ENCODE measurements at places on chromosomes 11 and 22. TPM values are rescaled to one million over a fixed set of nuclear protein-coding genes. Genes with fewer than 3 reads are reported as not detected.

The HEPHL1 gene
- total RNA-seq = not detected

The PPFIBP2 gene
- 9.2 TPM for total RNA-seq

DNA sequence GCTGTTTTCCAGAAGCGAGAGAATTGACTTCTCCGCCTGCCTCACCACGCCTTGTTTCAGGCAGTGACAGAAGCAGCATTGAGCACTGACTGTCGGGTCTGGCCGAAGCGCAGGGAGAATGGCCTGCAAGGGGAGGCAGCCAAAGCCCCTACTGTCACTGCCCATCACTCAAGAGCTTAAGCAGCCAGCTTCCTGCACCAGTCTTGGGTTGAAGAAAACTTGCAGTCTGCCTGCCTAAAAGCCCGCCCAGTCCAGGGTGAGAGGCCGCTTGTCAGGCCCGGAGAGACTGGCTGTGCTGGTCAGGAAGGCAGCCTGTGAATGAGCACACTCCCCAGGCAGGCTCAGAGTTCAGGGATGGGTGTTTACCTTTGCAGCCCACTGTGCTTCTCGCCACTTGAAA is 108.3 kb downstream of the PKNOX2 start:
- no peak for DNase-seq
- H3K4me3 ChIP-seq = no peak overlapping the region

The GALNT18 gene
- 2.7 TPM for total RNA-seq

The GAL3ST3 gene
- not detected for total RNA-seq

DNA sequence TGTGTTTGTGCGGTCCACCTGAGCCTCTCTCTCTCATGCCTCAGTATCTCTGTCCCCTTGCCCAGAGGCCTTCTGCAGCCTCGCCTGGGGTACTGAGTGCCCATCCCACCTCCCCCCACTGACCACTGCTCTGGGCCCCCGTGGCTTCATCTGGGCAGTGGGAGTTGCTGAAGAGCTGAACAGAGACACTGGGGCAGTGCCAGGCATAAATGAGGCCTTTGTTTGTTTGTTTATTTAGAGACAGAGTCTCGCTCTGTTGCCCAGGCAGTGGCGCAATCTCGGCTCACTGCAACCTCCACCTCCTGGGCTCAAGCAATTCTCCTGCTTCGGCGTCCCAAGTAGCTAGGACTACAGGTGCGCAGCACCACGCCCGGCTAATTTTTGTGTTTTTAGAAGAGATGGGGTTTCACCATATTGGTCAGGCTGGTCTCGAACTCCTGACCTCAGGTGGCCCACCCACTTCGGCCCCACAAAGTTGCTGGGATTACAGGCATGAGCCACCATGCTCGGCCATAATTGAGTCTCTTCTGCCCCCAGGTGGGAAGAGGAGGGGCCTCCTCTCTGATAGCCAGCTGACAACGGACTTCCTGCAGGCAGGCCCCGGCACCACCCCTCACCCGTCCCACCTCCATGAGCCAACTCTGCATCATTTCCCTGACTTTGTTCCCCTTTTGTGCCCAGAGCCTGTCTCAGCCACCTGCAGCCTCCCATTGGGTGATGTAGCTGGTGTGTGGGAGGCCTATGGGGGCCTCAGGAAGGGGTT is 9.3 kb downstream of the CRYBB3 start:
- H3K27ac ChIP-seq = no peak overlapping the region
- no peak overlapping the region for H3K4me3 ChIP-seq
- peaks cover 2% of the 10 kb centered on the region for H3K27me3 ChIP-seq

DNA sequence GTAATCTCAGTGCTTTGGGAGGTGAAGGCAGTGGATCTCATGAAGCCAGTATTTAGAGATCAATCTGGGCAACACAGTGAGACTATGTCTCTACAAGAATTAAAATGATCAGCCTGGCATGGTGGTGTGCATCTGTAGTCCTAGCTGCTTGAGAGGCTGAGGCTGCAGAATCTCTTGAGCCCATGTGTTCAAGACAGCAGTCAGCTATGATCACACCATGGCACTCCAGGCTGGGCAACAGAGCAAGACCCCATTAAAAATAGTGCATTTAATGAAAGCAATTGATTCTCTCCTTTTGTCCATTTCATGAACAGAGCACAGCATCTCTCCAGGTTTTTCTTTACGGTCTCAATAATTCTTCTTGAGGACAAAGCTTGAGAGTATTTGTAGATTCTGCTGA is 11.3 kb upstream of the CARD16 start:
- H3K27ac ChIP-seq = no peak overlapping the region
- H3K4me1 ChIP-seq = no peaks in the 10 kb centered on the region
- no peaks in the 10 kb centered on the region for H3K27me3 ChIP-seq

GRCh38 chr11:33478111-33478573 is 221.0 kb downstream of the HIPK3 start:
- H3K4me1 ChIP-seq = no peaks in the 10 kb centered on the region
- no peak overlapping the region for H3K4me3 ChIP-seq
- H3K36me3 ChIP-seq = no peaks in the 10 kb centered on the region
- H3K27ac ChIP-seq = no peak overlapping the region
- H3K27me3 ChIP-seq = peaks cover 11% of the 10 kb centered on the region
- DNase-seq = no peak

GRCh38 chr11:133172349-133172748 is 360.0 kb downstream of the OPCML start:
- DNase-seq = no peak
- H3K36me3 ChIP-seq = no peaks in the 10 kb centered on the region
- no peaks in the 10 kb centered on the region for H3K27me3 ChIP-seq
- H3K4me1 ChIP-seq = no peaks in the 10 kb centered on the region
- no peak overlapping the region for H3K4me3 ChIP-seq
- no peak overlapping the region for H3K27ac ChIP-seq

GRCh38 chr11:130089674-130090073 is 20.0 kb downstream of the APLP2 start:
- H3K36me3 ChIP-seq = no peaks in the 10 kb centered on the region
- H3K4me1 ChIP-seq = peaks cover 7% of the 10 kb centered on the region
- no peak overlapping the region for H3K4me3 ChIP-seq
- no peaks in the 10 kb centered on the region for H3K27me3 ChIP-seq

- H3K36me3 ChIP-seq = peaks cover 62% of the 10 kb centered on the region
- H3K4me1 ChIP-seq = peaks cover 52% of the 10 kb centered on the region
- peak; percentile 97 for DNase-seq
- peak overlapping the region; percentile 99 for H3K4me3 ChIP-seq
- peak overlapping the region; percentile 99 for H3K27ac ChIP-seq
- H3K27me3 ChIP-seq = no peaks in the 10 kb centered on the region
Observed at GRCh38 chr22:37242395-37242918, 1.6 kb downstream of the RAC2 start.

The SMTNL1 gene
- total RNA-seq = not detected

GRCh38 chr11:10770626-10771254 is 19.7 kb downstream of the CTR9 start:
- peaks cover 53% of the 10 kb centered on the region for H3K36me3 ChIP-seq
- H3K4me1 ChIP-seq = no peaks in the 10 kb centered on the region
- no peak overlapping the region for H3K27ac ChIP-seq
- DNase-seq = peak; percentile 41
- no peaks in the 10 kb centered on the region for H3K27me3 ChIP-seq

DNA sequence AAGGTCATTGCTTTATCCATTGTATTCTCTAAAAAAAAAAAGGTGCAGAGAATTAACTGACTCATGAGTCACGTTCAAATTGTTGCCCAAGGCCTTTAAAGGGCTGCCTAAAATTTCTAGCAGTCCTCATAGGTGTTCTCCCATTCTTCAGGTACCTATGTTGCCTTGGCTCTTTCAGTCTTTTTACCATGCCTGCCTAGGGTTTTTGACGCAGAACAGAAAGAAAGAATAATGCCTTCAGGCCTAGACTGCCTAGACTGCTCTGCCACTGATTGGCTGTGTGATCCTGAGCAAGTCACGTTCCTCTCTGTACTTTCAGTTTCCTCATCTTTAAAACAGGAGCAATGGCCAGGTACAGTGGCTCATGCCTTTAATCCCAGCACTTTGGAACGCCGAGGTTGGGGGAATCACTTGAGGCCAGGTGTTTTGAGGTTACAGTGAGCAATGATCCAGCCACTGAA is 21.5 kb downstream of the CTSC start:
- H3K36me3 ChIP-seq = peaks cover 21% of the 10 kb centered on the region
- H3K27ac ChIP-seq = no peak overlapping the region
- no peaks in the 10 kb centered on the region for H3K27me3 ChIP-seq
- H3K4me3 ChIP-seq = no peak overlapping the region

The REXO2 gene
- total RNA-seq = 60.1 TPM

- H3K27ac ChIP-seq = no peak overlapping the region
- no peak for DNase-seq
- H3K4me3 ChIP-seq = no peak overlapping the region
Observed at GRCh38 chr11:17521106-17521900, 22.9 kb downstream of the USH1C start.

The FAM227A gene
- 0.36 TPM for total RNA-seq

DNA sequence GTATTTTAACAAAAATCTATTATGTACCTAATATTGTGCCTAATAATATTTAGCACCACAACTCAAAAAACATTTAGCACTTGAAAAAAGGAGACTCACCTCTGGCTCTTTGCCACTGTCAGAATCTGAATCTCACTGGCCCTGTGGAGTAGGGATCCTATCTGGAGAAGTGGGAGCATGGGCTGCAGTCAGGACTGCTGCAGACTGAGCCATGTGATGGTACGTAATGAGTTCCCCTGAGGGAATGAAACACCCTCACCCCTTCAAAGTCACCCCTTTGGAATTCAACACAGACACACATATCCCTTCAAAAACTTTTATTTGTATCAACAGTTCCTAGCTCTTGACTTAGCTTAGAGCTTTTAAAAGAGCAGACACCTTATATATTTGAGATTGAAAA is 6.5 kb downstream of the PTPMT1 start:
- no peak for DNase-seq
- peaks cover 8% of the 10 kb centered on the region for H3K4me1 ChIP-seq
- no peaks in the 10 kb centered on the region for H3K27me3 ChIP-seq
- H3K36me3 ChIP-seq = peaks cover 27% of the 10 kb centered on the region
- H3K4me3 ChIP-seq = no peak overlapping the region
- no peak overlapping the region for H3K27ac ChIP-seq

- H3K36me3 ChIP-seq = no peaks in the 10 kb centered on the region
- no peak for DNase-seq
- no peaks in the 10 kb centered on the region for H3K4me1 ChIP-seq
- no peaks in the 10 kb centered on the region for H3K27me3 ChIP-seq
- no peak overlapping the region for H3K27ac ChIP-seq
Observed at GRCh38 chr11:81444297-81444696, 1289.4 kb downstream of the FAM181B start.

All from activated CD4-positive, alpha-beta memory T cell treated with anti-CD3 and anti-CD28 coated beads for 36 hours (primary cell).